ENCODE measurements at places on chromosomes 5 and 9. TPM values are rescaled to one million over a fixed set of nuclear protein-coding genes. Genes with fewer than 3 reads are reported as not detected.
A peak's percentile ranks its signal among the peaks of the same experiment; 100 is the strongest.

Gene PCDHA3
- not detected for total RNA-seq

DNA sequence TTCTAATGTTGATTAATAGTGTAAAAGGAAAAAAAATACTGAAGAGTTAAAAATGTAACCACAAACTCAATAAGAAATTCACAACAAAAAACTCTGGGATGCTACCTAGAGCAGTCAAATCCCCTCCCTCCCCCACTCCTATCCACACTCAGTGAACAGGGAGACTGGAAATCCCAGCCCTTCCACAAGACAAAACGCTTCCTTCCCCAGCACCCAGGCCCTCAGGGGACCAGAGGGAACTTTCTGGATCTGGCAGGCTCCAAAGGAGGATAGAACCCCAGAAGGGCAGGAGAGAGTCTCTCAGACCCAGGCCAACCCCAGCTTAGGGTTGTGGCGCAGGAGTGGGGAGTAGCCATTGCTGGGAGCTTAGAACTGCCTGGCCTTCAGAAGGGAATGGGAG, 55.0 kb downstream of the DCP2 start:
- no peak for DNase-seq

DNA sequence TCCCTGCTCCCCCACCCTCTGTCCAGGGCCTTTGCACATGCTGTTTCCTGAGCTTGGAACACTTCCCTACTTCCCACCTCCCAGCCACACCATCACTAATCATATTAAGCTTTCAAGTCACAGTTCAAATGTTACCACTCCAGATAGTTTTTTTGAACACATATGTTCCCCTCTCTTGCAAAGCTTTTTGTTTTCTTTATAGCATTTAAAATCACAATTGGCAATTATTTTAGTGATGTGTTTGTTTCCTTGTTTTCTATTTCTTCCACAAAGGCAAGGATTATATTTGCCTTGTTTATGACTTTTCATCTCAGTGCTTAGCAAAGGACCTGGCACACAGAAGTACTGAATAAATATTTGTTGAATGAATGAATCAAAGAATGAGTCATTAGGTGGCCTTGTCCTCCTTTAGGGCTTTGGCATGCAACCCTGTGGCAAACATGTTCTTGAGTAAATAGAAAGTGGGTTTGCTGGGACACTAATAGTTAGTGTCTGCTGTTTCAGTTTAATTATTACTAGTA, 386.8 kb downstream of the FGF10 start:
- DNase-seq = peak; percentile 78

DNA sequence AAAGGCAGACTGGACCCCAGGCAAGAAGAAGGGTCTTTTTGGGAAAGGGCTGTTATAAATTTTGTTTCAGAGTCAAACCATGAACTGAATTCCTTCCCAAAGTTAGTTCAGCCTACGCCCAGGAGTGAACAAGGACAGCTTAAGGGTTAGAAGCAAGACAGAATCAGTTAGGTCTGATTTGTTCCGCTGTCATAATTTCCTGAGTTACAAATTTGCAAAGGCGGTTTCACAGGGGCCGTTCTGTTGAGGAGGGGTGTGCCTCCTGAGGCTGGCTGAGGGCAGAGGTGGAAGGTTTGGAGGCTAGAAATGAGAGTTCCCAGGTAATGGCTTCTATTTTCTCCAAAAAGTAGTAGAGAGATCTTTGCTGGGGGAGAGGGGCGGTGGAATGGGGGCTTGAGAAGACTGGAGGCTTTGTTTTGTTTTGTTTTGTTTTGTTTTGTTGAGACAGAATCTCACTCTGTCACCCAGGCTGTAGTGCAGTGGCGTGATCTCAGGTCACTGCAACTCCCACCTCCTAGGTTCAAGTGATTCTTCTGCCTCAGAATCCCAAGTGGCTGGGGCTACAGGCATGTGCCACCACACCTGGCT, 4.1 kb upstream of the CERCAM start:
- DNase-seq = no peak

GRCh38 chr5:161064781-161065180, 212.8 kb upstream of the ATP10B start:
- DNase-seq = no peak

- no peak for DNase-seq
Observed at GRCh38 chr5:1394881-1395860, 50.1 kb downstream of the SLC6A3 start.

DNA sequence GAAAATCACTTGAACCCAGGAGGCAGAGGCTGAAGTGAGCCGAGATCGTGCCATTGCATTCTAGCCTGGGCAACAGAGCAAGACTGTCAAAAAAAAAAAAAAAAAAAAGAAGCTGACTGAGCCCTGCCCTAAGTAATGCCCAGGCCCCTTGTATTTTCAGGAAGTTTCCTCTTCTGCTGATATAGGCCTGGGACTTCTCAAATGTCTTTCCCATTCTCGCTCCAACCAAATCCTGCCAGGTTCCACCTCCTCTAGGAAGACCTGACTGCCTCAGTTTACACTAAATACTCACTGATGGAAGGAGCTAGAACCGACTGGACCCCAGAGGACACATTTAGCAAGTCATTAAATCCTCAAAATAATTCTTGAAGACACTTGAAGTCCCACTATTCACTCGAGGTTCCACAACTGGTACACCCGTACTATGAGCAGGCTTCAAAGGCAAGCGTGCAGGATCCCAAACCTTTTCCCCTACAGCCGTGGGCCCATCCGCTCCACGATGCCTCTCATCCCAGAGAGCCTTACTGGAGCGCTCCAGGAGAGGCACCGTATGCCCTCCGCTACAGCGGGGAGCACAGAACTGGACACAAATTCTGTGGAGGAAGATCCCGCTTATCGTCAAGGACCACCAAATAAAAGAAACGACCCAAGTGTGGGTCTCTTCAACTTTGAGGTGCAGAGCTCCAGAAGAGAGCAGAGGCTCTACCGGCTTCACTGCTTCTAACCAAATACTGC, 676 bp downstream of the NOL6 start:
- no peak for DNase-seq

DNA sequence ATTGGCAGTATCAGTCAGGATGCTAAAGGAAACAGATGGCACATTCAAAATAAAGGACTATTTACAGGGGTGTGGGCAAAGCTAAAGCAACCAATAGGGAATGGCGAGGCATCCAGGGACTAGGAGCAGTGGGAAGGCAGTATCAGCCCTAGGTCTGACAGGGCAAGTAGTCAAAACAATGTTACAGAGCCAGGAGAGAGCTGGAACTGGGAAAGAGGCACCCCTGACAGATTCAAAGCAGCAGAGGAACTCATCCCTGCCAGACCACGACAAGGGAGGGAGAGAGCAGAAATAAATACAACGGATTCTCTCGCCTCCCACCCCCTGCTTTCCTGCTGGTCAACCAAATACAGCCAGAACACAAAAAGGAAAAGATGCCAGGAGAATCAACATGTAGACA, 371.5 kb downstream of the NR2F1-AS1 start:
- no peak for DNase-seq

DNA sequence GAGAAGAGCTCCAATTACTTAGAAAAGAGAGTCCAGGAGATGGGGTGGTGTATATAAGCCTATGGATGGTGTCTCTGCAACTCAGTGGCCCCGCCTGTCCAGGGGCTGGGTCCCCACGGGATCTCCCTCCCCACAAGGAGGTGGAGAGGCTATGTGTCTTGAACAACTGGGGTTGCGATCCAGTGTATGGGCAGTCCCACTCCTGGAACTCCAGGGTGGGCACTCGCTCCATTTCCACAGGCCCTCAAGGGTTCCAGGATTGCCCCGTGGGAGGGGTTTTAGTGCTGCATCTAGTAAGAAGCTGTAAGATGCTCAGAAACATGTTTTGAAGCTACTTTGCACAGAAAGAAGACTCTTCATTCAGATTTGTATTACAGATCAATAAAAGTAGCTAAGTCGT, 558 bp upstream of the SMAD5 start:
- no peak for DNase-seq

All from MCF 10A (cell line).